ENCODE measurements at places on chromosomes 3 and 15.

- DNase-seq = no peak
Measured at GRCh38 chr3:49175530-49175929, 4.1 kb downstream of the KLHDC8B start.

DNA sequence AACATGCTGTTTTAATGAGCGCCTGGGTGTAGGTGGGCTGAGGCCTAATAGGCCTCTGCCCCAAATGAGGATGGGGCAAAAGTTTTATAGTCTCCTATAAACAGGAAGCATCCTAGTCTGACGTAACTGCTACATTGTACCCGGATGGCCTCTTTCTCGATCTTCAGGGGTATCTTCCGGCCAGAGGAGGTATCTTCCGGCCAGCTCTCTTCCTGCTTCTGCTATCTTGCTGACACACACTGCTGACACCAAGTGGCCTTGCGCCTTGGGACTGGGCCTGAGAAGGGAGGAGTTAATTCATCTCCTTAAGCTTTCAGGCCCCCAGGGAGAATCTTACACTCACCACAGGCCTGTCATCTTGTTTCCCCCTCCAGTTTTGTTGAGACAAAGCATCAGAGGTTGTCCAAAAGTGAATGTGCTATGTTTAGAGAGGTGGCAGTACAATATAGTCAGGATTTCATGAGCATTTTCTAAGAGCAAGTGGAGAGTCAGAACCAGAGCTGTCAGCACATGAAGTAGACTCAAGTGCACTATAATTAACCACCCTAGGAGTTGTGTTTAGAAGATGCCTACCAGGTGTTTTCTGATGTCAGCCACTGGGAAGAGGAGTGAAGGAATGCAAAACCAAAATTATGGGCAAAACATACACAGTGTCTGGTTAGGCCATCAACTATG is 15.6 kb upstream of the IGSF10 start:
- no peak for DNase-seq

GRCh38 chr3:147388700-147389580 is 17.4 kb downstream of the ZIC4 start:
- no peak for DNase-seq

DNA sequence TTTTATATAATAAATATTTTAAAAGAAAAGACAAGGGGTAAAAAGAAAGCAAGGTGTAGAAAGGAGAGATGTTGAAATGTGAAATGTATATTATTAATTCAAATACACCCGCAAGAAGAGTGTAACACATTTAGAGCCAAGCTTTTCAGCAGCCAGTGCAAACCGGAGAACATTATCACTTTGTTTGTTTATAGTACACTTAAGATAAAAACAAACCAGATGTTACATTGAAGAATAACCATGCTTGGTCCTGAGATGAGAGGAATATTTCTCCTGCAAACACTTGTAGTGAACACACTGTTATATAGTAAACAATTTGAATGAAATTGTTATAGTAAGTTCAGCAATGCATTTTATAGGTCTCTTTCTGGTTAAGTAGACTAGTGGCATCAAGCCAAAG is 1441.5 kb downstream of the OTOL1 start:
- DNase-seq = no peak

GRCh38 chr3:172929451-172929850 is 178.9 kb downstream of the ECT2 start:
- no peak for DNase-seq

DNA sequence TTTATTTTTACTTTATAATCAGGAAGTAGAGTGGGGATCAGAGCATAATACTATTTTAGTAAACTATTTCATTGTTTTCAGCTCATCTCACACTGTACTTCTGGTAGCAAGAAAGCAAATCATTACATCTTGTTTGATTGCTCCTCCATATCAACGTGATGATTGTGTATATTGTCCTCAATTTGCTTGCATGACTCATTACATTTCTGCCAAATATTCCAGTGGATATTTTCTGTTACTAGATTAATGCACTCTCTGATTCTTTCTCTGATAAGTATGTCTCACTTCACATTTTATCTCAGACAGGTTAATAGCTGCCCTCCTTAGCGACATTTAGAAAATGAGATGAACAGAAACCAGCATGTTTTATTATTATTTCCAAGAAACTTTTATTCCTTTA is 1145.3 kb downstream of the OTOL1 start:
- no peak for DNase-seq

GRCh38 chr3:365268-365667 is 168.7 kb downstream of the CHL1 start:
- DNase-seq = no peak

DNA sequence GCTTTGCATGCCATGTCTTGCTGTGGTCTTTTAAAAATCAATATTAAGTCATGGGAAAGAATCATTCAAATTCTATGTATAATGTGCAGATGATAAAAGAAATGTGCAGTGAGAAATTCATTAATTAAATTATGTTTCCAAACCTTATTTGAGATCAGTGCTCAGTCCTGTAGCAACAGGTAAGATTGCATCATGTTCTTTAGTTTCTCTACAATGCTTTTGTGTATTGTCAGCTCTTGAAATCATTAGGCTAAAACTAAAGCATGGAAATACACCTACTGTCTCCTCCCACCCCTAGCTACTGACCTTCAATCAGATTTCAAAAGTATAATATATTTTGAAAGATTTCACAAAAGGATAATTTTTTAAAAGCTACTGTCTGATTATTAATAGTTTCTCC is 612.7 kb downstream of the ROBO2 start:
- DNase-seq = no peak

DNA sequence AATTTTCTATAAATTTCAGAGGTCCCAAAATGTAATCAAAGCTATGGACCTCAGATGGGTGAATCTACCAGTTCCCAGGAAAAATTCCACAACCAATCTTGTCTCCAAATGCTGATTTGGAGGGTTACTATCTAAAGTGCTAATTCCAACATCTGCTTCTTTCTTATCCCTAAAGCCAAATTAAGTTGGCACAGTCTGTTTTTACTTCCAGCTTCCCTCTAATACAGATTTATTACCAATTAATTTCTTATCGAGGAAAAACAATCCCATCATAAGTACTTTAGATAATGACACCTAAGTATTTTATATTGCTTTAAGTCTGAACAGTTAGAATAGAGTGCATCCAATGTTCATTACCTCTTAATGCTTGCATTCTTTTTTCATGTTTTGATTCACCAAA is 12.9 kb upstream of the TAFA4 start:
- no peak for DNase-seq

DNA sequence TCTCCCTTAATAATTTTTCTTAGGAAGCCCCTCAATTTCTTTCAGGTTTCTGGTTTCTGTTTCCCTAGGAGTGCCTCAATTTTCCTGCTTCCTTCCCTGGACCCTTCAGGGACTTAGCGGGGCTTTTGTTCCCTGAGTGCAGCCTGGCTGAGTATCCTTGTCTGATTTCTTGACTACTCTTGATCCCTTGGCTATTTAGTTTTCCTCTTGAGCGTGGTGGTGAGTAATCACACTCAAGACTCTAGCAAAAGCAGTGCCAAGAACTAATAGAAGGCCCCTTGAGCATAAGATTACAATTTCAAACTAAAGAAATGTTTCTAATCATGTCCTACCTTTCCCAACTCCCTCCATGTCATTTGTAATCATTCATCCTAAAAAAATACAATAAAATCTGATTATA is 94.3 kb upstream of the C3orf80 start:
- no peak for DNase-seq

- no peak for DNase-seq
Measured at GRCh38 chr15:49589030-49589429, 31.6 kb downstream of the FAM227B start.

DNA sequence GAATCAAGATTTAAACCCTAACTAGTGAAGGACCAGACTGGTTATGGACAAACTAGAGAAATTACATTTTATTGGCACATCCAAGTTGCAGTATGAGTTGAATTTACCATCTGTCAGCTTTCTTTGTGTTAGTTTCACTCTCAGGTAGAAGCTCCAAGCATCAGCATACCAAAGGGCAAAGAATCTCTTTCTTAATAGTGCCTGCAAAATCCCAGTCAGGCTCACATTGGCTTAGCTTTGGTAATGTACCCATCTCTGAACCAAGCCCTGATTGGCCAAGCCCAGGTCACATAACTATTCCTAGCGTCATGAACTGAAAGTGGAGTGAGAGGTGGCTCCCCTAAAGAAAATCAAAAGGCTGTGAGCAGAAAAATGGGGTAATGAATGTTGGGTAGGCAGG is 66.9 kb downstream of the CCNL1 start:
- DNase-seq = no peak

- DNase-seq = no peak
Measured at GRCh38 chr3:122392868-122393844, 9.2 kb downstream of the FAM162A start.

DNA sequence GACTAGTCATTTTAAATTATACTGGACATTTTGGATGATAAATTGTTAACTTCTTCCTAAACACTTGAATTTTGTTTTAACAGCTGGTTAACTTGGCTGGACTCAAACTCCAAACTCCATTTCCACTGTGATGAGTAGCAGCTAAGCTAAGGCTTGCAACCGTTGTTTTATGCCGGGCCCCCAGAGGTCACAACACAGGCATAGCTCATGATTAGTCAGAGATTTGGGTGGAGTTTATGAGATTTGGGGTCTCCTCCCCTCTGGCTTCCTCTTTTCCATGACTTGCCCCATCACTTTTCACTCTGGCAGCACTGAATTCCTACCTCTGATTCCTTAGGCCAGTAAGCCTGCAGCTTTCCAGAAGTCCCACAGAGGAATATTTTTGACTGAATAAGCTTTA is 12.8 kb downstream of the THAP10 start:
- DNase-seq = no peak

- DNase-seq = no peak
Measured at GRCh38 chr15:31254431-31255175, 72.0 kb upstream of the KLF13 start.

DNA sequence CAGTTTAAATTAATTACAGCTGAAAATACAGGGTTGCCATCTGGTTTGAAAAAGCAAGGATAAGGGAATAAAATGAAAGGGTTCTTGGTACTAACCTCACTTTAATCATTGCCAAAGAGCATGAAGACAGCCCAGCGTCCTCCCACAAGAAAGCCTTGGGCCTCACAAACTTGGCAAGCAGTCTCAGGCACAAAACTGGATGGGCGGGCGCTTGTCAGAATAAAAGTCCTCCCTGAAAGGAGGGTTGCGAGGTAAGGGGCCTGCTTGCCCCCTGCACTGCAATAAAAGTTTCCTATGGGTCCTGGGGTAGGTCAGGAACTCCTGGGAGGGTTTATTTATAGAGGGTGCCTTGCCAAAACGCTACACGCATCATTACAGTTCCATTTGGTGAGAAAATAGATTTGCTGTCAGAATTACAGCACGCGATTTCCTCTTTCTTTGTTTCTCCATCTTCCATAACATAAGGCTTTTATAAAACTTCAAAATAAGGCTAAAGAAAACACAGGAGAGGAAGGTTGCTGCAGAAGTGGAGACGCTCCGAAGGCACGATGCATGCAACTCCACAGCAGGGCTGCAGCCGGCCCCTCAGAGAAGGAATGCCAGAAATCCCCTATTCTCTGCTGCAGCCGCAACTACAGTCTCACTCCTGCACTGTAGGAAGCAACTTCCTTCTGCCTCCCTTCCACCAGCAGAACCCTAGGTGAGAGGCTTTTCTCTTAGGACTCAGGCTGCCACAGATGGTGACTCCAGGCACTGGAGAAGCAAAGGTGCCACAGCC is 61.3 kb downstream of the VGLL4 start:
- no peak for DNase-seq

DNA sequence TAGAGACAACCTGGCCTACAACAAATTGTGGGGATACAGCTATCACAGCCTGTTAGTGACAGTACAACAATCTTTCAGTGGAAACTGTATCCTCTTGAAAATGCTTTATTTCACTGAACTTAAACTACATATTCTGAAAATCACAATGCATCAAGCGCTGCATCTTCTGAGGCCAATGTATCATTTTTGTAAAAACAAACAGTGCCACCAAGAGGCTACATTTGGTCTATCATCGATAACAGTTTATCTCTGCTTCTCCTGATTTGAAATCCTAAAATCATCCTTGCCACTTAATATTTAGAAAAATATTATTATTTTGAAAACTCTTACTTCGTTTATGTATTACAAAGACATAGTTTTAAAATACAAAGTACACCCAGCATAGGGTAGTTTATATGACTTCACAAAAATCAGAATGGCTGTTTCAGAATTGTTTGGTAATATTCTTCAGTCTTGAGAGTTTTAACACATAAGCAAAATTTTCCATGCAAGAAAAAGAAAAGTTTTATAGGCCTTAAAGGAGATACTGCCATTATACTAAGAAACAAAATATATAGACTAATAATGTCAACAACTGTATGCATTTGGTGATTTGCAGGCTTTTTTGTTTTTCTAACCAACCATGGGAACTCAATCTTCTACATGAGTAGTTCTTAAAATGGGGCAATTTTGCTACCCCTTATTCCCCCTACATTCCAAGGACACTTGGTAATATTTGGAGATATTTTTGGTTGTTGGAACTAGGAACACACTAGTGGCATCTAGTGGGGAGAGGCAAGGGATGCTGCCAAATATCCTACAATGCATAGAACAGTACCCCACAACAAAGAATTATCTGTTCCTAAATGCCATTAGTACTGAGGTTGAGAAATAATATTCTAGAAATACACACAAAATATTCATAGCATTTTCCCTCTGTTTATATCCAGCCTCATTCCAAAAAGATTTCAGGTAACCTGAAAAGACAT is 42.3 kb downstream of the WDR72 start:
- DNase-seq = no peak

- no peak for DNase-seq
Measured at GRCh38 chr3:12643010-12643380, 20.9 kb downstream of the RAF1 start.

DNA sequence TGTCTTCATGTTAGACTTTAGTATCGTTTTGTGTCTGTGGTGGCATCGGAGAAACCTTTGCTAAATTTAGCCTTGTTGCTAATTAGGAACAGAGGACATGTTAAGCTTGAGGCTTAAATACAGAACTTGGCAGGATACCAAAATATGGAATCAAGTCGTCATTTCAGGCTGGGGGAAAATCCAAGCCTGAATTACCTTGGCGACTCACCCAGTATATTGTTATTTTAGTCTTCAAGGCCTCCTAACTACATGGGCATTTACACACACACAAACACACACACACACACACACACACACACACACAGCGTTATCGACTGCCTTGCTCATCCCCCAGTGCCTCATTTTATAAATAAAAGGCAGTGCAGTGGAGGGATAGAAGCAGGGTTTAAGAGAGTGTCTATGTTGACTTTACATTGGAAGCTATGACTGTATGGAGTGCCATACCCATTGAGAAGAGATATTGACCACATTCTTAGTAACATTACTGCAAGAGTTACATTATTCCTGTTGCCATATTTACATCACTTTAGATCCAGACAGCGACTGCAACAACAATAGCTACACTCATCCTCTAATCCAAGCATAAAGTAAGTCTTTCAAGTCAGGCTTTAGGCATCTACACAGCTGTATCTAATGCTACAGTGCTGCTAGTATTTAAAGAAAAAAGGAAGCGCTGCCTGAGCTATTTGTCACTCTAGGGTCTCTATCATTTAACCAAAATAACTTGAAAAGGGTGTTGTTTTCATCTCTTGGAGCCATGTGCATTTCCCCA is 210.8 kb upstream of the SEMA6D start:
- DNase-seq = no peak

GRCh38 chr3:118705487-118706219 is 329.0 kb downstream of the IGSF11 start:
- DNase-seq = no peak

- DNase-seq = no peak
Measured at GRCh38 chr3:139552632-139553365, 13.3 kb upstream of the RBP1 start.

GRCh38 chr15:22912256-22912655 is 67.9 kb downstream of the CYFIP1 start:
- no peak for DNase-seq
